Muscle of arm (tissue), 14 donors: ENCODE measurements at places on chromosomes 2 and 18. TPM values are rescaled to one million over a fixed set of nuclear protein-coding genes. Genes with fewer than 3 reads are reported as not detected.

GRCh38 chr2:43029186-43029585 is 197.2 kb downstream of the ZFP36L2 start:
- no peak for DNase-seq

TANK gene
- polyA plus RNA-seq = 47.7 TPM

POTEJ gene
- not detected for polyA plus RNA-seq

TYMS gene
- 105 TPM for polyA plus RNA-seq

- no peak for DNase-seq
Observed at GRCh38 chr2:227339098-227339599, 14.1 kb downstream of the MFF start.

LIMS3 gene
- polyA plus RNA-seq = not detected

- no peak for DNase-seq
Observed at GRCh38 chr2:12701786-12702167, 15.0 kb upstream of the TRIB2 start.

DNA sequence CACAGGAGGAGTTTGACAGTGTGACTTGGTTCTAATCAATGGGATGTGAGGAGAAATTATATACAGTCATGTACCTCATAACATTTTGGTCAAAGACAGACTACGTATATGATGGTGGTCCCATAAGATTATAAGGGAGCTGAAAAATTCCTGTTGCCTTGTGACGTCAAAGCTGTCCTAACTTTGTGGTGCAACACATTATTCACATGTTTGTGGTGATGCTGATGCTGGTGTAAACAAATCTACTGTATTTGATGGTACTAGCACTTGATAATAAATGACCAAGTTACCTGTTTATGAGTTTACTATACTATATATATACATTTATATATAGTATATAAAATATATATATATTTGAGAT is 29.1 kb upstream of the TGIF1 start:
- DNase-seq = no peak

DNA sequence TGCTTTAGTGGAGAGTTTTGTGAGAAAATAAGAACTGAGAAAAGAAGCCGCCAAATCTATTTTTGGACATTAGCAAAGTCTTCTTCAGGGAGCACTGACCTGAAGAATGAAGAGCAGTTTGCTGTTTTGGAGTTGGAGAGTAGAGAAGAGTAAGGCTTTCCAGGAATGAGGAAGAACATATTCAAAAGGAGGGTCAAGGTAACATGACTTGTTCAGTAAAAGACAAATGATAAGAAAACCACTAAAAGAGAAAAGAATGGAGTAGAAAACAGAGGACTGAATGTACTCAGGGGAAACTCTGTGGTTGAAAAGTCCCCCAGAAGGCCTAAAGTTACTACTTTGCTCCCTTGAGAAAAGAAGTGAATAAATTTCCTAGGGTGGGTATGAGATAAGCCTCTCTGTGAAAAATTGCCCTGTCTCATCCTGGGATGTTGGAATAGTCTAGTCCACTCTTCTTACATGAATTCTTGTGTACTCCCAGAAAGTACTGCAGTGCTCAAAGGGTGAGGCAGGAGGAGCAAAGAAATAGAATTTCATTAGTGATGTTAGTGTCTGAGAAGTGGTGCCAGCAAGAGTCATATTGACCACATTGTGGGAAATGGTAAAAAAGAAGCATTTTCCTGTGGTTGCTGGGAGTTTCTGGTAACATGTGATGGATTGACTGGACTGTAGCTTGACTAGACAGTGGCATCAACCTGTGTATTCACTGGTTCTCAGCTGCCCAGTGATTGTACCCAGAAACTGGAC is 27.8 kb downstream of the MBD5 start:
- DNase-seq = no peak

- no peak for DNase-seq
Observed at GRCh38 chr2:32496662-32497061, 131.2 kb upstream of the TTC27 start.

IL36G gene
- polyA plus RNA-seq = not detected
